ENCODE measurements at places on chromosomes 13 and 19. TPM values are rescaled to one million over a fixed set of nuclear protein-coding genes. Genes with fewer than 3 reads are reported as not detected.

MAST1 gene
- total RNA-seq = not detected

SIGLEC8 gene
- 0.26 TPM for total RNA-seq

GSX1 gene
- total RNA-seq = not detected

STOML3 gene
- total RNA-seq = not detected

CBY2 gene
- not detected for total RNA-seq

C1QTNF9B gene
- not detected for total RNA-seq

RINL gene
- total RNA-seq = 5.5 TPM

MAP2K2 gene
- 82.2 TPM for total RNA-seq

ZNF100 gene
- total RNA-seq = 2.8 TPM

Data from right atrium auricular region (tissue), 2 donors.